ENCODE measurements at places on chromosomes 4 and X.

- DNase-seq: no peak
These were observed 95.0 kb downstream of the GEMIN8 start for GRCh38 chrX:13934731-13935130.

GRCh38 chrX:124910611-124911010 is 409.1 kb upstream of the TEX13C start:
- DNase-seq: no peak

DNA sequence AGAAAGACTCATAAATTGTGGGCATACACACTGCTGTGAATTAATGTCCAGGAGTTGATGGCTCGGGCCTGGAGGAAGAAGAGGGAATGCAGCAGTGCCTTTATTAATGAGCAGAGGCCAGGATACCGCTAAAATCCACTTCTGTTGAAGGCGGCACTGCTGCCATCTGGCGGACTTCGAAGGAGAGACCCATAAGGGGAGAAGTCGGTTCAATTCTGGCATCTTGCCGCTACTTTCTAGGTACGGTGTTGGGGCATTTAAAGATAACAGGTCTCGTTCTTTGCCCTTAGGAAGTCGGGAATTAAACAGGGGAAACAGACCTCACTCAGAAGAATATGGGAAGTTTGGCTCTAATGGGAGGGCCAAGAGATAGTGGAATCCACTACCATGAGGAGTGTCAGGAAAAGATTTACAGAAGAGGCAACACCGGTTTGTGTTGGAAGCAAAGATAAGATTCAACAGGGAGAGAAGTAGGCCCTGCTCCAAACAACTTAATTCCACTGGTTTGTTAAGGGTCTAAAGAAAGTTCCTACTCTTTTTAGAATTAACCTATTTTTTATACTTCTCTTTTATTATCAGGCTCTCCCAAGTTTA is 133.6 kb upstream of the GIMD1 start:
- peak; percentile 76 for DNase-seq

DNA sequence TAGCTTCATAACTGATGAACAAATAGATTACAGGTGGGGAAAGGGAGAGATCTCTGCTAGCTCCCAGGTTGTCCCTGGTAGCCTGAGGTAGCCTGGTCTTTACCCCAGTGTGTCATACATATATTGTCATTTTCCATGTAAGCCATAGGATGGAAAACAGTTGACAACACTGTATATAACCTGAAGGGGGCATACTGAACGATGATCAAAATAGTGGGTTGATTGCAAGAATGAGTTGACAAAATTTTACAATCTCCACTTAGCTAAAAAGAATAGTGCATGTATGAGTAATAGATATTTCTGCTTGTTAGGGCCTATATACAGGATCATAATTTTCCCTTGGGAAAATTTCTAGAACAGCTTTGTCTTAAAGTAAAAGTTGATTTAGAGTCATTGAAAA is 304.1 kb upstream of the HAND2 start:
- DNase-seq: peak; percentile 37

- no peak for DNase-seq
These were observed 27.3 kb upstream of the SCOC start for GRCh38 chr4:140346136-140346535.

DNA sequence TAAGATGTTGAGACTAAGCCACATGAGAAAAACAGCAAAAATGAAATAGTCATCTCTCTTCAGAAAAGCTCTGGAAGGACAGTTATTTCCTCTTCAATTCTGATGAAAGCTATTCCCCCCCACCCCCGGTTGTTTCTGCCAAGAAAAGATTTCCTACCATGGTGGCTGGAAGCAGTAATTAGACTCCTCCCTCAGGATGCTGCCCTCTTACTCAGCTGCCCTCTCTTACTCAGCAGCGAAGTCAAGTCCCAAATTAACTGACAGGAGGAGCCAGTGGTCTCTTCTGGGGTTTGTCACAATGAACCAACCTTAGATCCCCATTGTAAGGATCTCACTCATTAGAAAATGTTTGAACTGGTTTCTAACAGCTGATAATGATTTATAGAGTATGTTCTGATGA is 38.0 kb downstream of the GPM6B start:
- no peak for DNase-seq

DNA sequence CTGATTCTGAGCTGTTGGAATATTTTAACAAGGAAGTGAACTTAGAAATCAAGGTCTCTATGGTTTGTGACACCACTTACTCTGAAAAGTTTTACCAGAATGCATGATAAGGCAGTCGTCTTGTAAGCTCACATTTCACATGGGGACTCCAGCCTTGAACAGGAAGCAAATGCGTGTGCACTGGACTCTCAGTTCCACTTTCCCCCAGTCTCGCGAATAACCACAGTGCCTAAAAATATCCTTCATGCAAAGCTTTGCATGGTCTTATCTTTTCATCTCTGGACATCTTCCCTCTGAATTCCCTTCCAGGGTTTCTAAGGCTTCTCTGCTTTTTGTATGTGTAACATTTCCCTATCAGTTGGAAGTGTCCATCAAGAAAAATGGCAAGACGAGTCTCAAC is 581.8 kb downstream of the NLGN4X start:
- DNase-seq: no peak

- DNase-seq: peak; percentile 66
These were observed 485.6 kb upstream of the GALNT7 start for GRCh38 chr4:172683021-172683420.

GRCh38 chr4:146638333-146638785 is 334 bp upstream of the POU4F2 start:
- no peak for DNase-seq

DNA sequence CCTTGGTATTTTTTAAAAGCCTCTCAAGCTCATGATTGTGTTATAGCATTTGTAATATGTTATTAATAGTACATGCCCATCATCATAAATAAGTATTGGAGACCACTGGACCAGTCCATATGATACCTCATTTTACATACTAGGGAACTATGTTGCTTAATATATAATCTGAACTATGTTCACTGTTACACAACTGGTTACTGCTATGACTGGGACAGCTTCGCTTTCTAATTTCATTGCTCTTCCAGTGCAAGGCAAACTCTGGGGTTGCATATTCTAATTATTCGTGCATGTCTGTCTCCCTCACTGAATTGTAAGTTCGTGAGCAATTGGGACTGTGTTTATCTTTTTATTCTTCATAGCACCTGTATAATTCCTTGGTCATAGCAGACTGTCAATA is 330.5 kb downstream of the RAPGEF2 start:
- DNase-seq: no peak

DNA sequence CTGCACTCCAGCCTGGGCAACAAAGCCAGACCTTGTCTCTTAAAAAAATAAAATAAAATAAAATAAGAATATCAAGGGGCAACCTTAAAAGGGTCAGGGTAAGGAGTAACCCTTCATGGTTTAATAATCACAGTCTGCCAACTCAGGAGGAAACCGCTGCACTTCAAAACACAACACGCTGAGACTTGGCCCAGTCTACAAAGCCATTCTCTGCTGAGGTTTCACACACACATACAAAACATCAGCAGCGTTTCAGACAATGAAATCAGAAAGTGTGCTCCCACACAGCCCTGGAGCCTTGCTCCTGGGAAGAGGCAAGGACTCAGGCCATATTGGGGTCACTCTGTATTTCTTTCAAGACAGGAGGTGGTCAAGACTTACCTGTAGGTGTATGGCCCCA is 18.3 kb downstream of the SCARB2 start:
- no peak for DNase-seq

DNA sequence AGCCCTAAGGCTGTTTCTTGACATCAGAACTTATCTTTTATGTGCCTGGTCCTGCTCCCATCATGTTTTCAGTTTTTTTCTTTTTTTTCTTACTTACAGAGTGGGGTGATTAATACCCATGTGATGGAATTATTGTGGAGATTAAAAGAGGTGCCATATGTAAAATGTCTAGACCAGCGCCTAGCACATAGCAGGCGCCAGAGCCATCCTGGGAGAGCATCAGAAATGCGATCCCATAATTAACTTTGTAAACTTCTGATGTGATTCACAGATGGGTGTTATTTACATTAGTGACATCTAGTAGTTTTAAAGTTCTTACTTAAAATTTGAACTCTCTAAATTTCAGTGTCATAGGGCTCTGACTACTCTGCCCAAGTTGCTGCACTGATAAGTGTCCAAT is 66.2 kb upstream of the PGRMC2 start:
- DNase-seq: no peak

DNA sequence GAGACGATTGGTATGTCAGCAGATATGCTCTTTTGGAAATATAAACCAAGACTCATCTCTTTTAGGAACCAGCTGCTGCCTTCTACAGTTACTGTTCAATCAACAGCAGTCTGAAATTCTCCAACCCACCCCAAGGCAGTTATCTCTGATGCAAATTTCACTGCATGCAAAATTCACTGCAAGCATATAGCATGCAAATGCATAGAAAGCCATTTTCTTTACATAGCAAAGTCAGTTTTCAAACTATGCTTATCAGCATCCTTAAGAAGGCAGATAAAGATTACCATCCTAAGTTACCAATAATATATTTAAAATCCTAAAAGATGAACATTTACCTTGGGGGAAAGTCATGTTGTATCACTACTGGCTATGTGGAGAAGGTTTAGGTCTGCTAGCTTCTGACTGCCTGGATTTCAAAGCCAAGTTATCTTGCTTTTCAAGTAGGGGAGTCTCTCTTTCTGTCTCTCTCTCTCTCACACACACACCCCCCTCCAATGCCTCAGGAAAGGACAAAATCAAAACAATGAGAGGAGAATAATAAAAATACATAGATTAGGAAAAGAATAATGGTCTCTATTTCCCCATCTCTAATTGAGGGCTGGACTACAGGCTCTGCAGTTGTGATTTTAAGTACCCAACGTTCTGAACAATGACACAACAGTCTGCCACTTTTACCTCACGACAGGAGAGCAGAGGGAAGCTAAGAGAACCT is 1.5 kb downstream of the NMU start:
- no peak for DNase-seq

- DNase-seq: no peak
These were observed 39.8 kb upstream of the LAS1L start for GRCh38 chrX:65574356-65574755.

DNA sequence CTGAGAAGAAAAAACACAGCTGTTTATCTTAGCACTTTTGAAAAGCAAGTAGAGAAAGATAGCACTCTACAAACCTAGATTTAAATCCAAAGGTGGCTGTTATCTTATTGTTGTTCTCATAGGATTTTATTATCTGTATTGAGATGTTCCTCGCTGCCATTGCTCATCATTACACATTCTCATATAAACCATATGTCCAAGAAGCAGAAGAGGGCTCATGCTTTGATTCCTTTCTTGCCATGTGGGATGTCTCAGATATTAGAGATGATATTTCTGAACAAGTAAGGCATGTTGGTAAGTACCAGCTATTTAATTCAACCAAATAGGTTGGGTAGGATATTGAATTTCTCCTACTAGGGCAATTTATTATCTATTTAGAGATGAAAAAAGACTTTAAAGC is 16.4 kb downstream of the TMEM184C start:
- DNase-seq: no peak

GRCh38 chrX:41596596-41596995 is 92.2 kb upstream of the GPR34 start:
- DNase-seq: no peak

GRCh38 chrX:43961699-43962098 is 11.5 kb downstream of the NDP start:
- DNase-seq: peak; percentile 7

DNA sequence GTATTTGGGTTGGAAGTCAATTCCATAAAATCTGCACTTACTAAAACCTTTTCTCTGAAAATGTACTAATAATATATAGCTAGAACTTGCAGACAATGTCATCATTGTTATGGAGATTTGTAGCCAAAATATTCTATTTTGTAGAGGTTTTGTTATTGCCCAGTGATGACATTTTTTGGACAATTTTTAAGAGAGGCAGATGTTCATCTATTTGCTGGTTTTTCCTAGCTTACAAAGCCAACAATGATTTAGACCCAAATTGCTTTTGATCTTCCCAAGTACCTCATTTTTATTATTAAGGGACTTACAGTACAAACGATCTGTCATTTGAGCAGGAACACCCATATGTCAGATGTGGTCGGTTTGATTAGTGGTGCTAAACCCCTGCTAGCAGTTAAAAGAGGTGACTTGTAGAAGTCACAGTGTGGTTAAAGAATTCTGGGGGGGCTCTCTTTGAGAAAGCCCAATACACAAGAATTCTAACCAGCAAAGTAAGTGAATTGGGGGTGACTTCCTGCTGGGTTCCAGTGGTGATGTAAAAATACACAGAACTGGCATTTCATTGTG is 136.2 kb downstream of the KIT start:
- no peak for DNase-seq

- no peak for DNase-seq
These were observed 7.6 kb downstream of the CXCL13 start for GRCh38 chr4:77613267-77613666.

DNA sequence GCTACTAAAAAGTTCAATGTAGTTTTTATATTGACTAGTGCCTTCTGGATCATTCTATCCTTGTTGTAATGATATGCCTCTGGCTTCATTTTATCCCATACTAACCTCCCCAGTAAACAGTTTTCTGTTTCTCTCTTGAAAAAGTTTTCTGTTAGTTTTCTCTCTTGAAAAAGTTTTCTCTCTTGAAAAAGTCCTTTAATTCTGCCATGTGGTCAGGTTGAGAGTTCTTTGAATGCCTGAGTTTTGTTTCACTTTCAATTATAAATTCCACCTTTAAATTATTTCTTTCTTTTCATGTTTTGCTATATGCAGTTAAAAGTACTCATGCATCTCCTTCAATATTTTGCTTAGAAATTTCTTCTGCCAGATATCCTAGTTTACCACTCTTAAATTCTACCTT is 1139.6 kb downstream of the STPG2 start:
- DNase-seq: no peak

GRCh38 chrX:63922221-63922620 is 137.2 kb upstream of the ARHGEF9 start:
- DNase-seq: no peak

DNA sequence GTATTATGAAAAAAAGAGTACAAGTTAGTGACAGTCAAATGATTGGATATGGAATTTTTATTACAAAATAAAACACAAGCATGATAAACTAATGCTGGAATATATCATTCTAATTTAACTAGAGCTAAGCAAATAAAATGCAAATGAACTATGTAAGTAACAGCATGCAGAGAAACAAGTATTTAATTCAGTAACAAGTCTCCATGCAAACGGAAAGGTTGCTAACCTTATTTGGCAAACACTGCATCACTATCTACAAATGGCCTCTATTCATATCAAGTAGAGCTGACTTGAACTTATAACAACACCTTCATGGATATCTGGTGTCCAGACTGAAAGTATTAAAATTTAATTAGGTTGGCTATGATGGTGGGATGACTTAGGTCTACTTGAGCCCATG is 15.4 kb downstream of the PPM1K start:
- no peak for DNase-seq

GRCh38 chrX:136736690-136737089 is 44.0 kb downstream of the ARHGEF6 start:
- no peak for DNase-seq

All from hematopoietic multipotent progenitor cell treated with erythropoietin and hydrocortisone succinate and interleukin-3 and kit ligand, for 6 days (in vitro differentiated cells).